ENCODE measurements at places on chromosomes 1 and 21.
A peak's percentile ranks its signal among the peaks of the same experiment; 100 is the strongest.

DNA sequence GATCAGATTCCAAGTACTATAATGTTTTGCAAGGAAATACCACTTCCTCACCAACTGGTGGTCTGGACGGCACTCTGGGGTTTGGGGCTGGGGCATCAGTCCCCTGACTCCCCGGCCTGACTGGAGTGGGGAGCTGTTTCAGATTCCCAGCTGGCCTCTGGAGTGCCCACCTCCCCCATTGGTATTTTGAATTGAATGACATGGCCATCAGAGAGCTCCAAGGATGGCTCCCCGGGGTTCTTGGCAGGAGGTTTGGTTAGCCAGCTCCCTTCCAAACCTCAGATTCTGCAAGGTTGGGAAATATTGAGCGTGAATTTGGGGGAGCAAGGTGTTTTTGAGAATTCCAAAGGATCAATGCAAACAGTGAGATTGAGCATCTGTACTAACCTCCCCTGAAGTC lies 2.2 kb upstream of the INAVA start:
- no peak for DNase-seq

GRCh38 chr1:93919780-93920179 lies 10.6 kb upstream of the GCLM start:
- DNase-seq: no peak

- DNase-seq: no peak
These were observed 36.2 kb downstream of the KCTD3 start for GRCh38 chr1:215603319-215603718.

- DNase-seq: no peak
These were observed 32.8 kb upstream of the MAN1C1 start for GRCh38 chr1:25583519-25584370.

DNA sequence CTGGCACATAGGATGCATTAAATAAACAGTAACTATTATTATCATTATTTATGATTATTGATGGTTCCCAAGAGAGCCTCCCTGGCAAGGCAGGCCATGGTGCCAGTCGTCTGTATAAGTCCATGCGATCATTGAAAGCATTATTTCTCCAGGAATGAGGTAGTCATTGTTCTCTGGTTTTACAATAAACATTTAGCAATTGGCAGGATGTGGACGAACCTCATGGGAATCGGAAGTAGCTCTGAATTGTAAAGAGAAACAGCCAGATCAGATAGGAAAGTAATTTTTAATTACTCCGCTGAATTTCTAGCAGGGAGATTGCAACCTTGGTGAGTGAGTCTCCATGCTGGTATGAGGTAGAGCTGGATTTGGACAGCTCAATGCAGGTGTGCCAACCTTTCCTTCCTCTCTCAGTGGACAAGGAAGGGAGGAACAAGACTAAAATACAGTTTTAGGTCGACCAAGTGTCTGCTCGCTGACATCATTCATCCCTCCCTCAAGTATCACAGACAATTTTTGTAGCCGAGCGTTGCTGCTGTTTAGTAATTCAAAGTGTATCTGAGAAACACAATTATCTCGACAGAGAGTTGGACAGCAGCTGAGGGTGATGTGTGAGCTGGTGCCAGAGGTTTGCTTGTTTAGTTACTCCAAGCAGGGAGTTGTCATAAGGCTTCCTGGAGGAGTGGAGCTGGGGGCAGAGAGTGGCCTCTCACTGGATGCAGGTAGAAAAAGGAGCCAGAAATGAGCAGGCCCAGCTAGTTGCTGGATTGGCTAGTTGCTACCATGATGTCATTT lies 250.8 kb downstream of the KCNJ6 start:
- no peak for DNase-seq

- no peak for DNase-seq
These were observed 46.2 kb upstream of the ZC3H11B start for GRCh38 chr1:219659005-219659600.

DNA sequence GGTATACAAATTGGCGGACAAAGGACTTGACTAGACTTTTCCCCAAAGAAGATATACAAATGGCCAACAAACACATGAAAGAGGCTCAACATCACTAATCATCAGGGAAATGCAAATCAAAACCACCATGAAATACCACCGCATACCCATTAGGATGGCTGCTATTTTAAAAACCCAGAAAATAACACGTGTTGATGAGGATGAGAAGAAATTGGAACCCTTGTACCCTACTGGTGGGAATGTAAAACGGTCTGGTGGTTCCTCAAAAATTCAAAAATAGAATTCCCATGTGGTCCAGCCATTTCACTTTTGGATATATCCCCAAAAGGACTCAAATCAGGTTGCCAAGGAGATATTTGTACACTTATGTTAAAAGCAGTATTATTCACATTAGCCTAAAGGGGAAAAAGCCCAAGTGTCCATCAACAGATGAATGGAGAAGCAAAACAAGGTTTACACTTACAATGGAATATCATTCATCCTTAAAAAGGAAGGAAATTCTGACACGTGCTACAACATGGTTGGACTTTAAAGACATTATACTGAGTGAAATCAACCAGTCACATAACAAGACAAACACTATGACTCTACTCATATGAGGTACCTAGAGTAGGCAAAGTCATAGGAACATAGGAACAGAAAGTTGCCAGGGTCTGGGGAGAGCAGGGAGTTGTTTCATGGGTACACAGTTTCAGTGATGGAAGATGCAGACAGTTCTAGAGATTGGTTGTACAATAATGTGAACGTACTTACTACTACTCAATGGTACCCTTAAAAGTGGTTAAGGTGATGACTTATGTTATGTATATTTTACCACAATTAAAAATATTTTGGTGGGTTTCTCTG lies 17.0 kb downstream of the CD34 start:
- DNase-seq: no peak

DNA sequence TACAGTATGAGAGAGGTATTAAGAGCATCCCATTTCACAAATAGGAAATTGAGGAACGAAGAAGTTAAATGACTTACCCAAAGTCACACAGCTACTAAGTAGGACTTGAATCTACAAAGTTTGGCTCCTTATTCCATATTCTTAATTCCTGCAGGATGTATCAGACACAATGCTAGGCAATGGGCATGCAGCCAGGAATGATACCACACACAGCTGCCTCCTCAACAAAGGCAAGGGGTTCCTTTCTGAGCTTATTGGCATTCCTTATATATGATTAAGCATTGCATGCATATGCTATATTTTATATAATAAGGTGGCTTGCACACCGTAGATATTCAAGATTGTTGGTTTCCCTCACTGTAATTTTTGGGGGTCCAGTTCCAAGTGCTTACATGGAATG lies 34.2 kb upstream of the JUN start:
- no peak for DNase-seq

- no peak for DNase-seq
These were observed 83.1 kb downstream of the SCMH1 start for GRCh38 chr1:41158966-41159365.

DNA sequence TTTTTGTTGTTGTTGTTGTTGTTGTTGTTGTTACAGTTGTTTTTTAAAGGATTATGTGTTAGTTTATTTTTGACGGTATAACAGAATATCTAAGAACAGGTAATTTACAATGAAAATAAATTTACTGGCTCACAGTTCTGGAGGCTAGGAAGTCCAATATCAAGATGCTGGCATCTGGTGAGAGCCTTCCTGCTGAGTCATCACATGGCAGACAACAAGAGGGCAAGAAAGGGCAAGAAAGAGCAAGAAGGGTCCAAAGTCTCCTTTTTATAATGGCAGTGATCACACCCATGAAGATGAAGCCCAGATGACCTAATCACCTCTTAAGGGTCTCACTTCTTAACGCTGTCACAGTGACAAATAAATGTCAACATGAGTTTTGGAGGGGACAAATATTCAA lies 142.1 kb downstream of the NEGR1 start:
- DNase-seq: no peak

GRCh38 chr1:18707696-18708257 lies 77.1 kb downstream of the PAX7 start:
- DNase-seq: no peak

GRCh38 chr1:179094818-179095217 lies 12.9 kb downstream of the TOR3A start:
- DNase-seq: peak; percentile 54

DNA sequence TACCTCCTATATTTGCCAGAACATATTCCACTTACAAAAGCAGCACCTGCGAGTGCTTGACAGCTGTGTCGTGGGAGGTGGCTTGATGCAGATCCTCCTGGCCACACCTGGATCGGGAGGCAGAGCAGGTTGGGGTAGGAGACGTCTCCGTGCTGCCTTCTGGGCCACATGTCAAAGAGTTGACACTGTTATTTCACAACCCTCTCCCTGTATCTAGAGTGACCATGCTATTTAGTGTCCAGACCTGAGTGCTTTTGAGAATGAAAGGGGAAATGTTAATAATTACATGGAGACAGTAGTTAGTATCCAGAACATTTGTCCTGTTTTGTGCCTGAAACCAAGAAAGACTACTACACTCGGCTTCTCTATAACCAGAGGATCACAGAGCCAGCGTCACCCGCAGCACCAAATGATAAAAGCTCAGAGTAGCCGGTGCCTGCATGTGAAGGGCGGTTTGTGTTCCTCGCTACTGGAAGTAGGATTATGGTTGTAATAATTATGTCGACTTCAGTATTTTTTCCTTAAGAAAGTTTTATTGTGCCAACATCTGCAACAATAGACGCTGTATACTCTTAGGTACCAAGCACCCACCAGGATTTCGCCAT lies 77.1 kb downstream of the GALNT2 start:
- peak; percentile 28 for DNase-seq

DNA sequence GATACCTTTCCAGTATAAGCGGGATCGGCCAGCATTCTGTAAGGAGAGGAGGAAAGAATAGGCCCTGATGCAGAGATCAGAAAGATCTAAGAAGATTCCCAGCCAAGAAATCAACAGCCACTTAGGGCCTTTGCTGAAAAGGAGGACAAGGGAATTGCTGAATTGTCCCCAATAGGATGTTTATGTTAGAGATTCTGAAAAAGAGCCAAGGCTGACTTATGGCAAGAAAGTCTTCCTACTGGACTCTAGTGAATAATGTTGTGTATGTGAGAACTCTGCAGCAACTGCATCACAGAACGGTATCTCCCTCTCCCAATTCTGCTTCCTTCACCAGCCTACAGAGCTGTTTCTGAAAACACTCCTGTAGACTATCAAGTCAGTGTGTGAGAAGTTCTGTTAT lies 298.0 kb upstream of the CXADR start:
- no peak for DNase-seq

- no peak for DNase-seq
These were observed 6.1 kb upstream of the RIPPLY3 start for GRCh38 chr21:37000381-37000780.

DNA sequence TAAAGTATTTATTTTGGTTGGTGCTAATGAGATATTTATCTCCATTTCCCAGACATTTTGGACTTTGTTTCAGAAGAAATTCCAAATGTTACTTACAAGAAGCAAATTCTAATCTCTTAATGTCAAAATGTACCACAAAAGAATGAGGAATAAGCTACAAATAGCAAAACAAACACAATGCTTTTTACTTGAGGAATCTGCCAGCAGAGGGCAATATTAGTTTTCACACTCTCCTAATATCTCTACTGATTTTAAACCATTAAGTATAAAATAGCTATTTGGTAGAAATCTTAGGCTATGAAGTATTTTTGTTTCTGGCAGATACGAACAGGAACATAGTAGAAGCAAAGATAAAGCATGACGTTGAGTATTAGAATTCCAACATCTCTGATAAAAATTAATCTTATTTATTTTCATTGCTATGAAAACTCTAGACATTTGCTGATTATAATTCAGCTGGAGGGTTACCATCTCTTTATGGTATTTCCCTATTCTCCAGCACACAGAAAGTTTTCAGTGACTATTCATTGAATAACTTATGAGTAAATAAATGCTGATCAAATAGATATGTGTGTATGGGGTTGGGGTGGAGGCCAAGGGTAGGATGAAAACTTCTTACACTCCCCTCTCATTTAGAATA lies 13.4 kb upstream of the HMCN1 start:
- no peak for DNase-seq

- DNase-seq: no peak
These were observed 927.2 kb downstream of the BRINP3 start for GRCh38 chr1:189550498-189550897.

- no peak for DNase-seq
These were observed 12.6 kb upstream of the STX12 start for GRCh38 chr1:27760426-27760825.

DNA sequence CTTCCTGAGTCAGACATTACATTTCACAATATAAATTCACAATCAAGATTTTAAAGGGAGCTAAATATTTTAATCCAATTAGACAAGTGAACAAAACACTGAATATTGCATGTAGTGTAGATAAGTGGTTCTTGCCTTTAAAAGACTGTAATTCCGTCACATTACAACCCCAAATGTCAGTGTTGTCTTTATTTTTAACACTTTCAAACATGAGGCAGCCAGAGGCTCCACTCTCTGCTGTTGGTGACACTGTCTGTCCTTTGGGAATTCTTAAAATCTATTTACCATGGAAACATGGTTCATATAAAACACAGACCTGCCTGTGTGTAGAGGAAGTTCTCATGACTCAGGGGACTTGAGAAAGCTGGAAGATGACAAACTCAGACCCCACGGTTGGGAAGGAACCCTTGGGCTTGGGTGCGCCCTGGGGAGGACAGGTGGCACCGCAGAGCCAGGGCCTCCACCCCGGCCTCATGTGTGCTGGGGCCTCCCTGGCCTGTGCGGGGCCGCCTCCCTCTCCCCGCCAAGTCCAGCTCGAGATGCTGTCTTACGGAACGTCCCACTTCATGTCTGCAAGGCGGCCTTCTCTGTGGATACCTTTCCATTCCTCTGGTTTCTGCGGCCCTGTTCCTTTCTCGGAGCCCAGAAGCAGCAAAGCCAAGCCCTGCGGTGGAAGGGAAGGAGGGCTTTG lies 239.0 kb downstream of the SDCCAG8 start:
- DNase-seq: no peak

GRCh38 chr1:64309431-64309831 lies 106.0 kb downstream of the UBE2U start:
- no peak for DNase-seq

- no peak for DNase-seq
These were observed 4.3 kb upstream of the BSND start for GRCh38 chr1:54994355-54994990.

GRCh38 chr1:229140119-229140396 lies 130.9 kb upstream of the RAB4A start:
- no peak for DNase-seq

GRCh38 chr1:228768355-228769000 lies 33.2 kb downstream of the RHOU start:
- DNase-seq: no peak

DNA sequence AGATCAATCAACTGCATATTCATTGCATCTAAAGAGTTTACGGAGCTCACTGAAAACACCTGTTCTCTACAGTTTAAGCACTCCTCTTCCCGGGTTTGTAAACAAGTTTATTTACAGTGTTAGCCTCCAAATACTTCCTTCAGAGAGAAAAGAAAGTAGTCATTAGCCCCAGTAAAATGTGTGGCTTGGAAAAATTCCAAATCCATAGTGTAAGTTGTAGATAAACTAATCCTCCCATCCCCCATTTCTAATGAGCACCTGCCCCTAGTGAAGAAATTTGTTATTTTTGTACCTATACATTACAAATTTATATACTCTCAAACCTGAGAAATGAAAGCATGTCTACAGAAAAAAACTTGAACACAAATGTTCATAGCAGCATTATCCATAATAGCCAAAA lies 21.9 kb downstream of the PUM1 start:
- DNase-seq: no peak
